Esophagus muscularis mucosa (tissue), 4 donors: ENCODE measurements at places on chromosomes 1 and 21. TPM values are rescaled to one million over a fixed set of nuclear protein-coding genes. Genes with fewer than 3 reads are reported as not detected.

DNA sequence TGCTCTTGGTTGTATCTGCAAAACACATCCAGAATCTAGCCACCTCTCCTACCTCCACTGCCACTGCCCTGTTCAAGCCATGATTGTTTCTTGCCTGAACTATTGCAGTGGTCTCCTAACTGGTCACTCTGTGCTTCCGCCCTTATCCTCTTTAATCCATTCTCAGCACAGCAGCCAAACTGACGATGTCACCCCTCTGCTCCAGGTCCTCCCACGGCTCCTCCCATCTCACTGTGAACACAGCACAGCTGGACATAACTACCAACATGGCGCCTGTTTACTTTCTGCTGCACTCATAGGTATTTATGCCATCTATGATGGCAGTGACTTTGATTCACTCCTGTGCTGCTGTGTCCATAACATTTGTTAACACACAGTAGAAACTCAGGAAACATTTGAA, 406.7 kb downstream of the DISC1 start:
- H3K27ac ChIP-seq, result no peak overlapping the region
- no peaks in the 10 kb centered on the region for H3K4me1 ChIP-seq
- H3K36me3 ChIP-seq, result no peaks in the 10 kb centered on the region
- peak; percentile 70 for DNase-seq
- no peak overlapping the region for H3K4me3 ChIP-seq
- H3K27me3 ChIP-seq, result no peaks in the 10 kb centered on the region

DNA sequence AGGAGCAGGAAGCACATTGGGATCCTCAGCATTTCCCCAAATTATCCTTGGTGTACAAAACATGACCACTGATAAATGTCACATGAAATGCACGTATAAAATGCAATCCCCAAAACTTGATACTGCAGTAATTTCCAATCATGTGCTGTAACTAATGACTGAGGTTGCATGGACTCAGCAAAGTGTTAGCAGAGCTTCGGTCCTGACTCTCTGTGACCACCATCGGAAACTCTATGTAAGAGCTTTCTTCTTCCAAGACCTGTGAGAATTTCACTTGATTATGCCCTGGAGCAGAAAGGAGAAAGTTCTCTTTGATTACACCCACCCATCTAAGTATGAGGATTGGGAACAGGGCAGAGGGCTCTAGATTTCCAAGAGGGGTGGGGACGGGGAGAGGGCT, 908 bp downstream of the CD53 start:
- no peaks in the 10 kb centered on the region for H3K36me3 ChIP-seq
- DNase-seq, result no peak
- peak overlapping the region; percentile 37 for H3K4me3 ChIP-seq
- H3K27ac ChIP-seq, result peak overlapping the region; percentile 21
- no peaks in the 10 kb centered on the region for H3K27me3 ChIP-seq

DNA sequence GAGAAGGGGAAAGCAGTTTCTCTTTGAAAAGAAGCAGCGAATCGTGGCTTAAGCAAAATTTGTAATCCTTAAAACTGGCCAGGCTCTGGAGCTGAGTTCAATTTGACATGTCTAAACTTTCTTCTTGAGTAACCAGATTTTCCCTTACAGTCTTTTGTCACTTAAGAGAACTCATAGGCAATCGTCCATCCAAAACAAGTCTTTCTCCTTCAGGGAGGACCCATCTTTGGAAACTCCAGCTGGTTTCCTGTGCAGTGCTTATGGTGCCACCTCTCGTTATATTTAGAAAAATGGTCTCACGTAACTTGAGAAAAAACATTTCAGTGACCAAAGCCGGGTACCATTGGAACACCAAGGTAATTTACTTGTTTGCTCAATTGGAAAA, 1.8 kb upstream of the PTTG1IP start:
- no peaks in the 10 kb centered on the region for H3K36me3 ChIP-seq
- H3K27me3 ChIP-seq, result no peaks in the 10 kb centered on the region
- peak overlapping the region; percentile 99 for H3K4me3 ChIP-seq
- peak overlapping the region; percentile 97 for H3K27ac ChIP-seq
- no peak for DNase-seq
- H3K4me1 ChIP-seq, result peaks cover 49% of the 10 kb centered on the region

DNA sequence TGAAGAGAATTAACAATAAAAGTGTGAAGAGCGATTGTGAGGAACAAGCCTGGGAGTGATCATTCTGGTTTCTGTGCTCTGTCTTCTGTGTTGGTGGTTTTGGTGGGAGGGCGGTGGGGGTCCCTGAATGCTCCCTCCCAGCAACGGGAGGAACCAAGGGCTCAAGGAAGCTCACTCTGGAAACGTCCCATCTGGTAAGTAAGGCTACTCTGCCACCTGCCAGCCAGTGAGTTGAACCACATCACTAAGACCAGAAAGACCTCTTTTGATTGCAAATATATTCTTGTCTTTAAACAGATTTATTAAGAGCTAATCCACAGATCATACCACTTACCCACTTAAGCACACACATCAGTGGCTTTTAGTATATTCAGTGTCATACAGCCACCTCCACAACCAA, 125.0 kb downstream of the PRDM2 start:
- no peaks in the 10 kb centered on the region for H3K4me1 ChIP-seq
- peak; percentile 89 for DNase-seq
- H3K4me3 ChIP-seq, result no peak overlapping the region
- H3K36me3 ChIP-seq, result peaks cover 23% of the 10 kb centered on the region

DNA sequence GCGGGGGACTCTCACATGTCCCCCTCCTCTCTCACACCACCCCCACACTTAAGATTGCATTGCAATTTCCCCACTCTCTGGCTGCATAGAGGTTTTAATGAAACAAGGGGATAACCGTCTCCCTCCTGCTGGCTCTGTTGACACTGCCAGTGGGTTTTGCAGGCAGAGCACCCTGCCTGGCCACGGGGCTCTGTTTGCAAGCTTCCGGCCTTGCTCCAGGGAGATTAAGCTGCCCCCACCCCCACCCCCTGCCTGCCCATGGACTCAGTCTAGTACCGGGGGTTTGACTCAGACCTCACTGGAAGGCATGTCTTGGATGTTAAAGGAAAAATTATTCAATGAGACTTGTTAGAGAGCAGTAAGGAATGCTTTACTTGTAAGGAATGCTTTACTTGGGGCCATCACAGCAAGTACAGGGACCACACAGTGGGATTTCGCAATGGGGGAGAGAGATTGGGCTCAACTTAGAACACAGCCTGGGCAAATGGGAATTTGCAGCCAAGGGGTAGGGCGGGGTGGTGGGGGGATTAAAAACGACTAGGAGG, 101.0 kb downstream of the AJAP1 start:
- H3K36me3 ChIP-seq, result no peaks in the 10 kb centered on the region
- no peak overlapping the region for H3K4me3 ChIP-seq
- peaks cover 3% of the 10 kb centered on the region for H3K27me3 ChIP-seq
- H3K27ac ChIP-seq, result no peak overlapping the region
- no peak for DNase-seq
- no peaks in the 10 kb centered on the region for H3K4me1 ChIP-seq

- H3K27ac ChIP-seq, result no peak overlapping the region
- no peaks in the 10 kb centered on the region for H3K27me3 ChIP-seq
- H3K4me1 ChIP-seq, result peaks cover 6% of the 10 kb centered on the region
- no peaks in the 10 kb centered on the region for H3K36me3 ChIP-seq
- no peak overlapping the region for H3K4me3 ChIP-seq
Measured at GRCh38 chr1:62050165-62050564, 144.5 kb upstream of the L1TD1 start.

- no peaks in the 10 kb centered on the region for H3K27me3 ChIP-seq
- DNase-seq, result no peak
- H3K4me3 ChIP-seq, result no peak overlapping the region
- peaks cover 14% of the 10 kb centered on the region for H3K4me1 ChIP-seq
- no peak overlapping the region for H3K27ac ChIP-seq
Measured at GRCh38 chr1:54459726-54460191, 53.6 kb upstream of the SSBP3 start.

TNFRSF18 gene
- not detected for total RNA-seq

- no peaks in the 10 kb centered on the region for H3K4me1 ChIP-seq
- H3K27me3 ChIP-seq, result no peaks in the 10 kb centered on the region
- H3K27ac ChIP-seq, result no peak overlapping the region
- H3K36me3 ChIP-seq, result no peaks in the 10 kb centered on the region
- no peak overlapping the region for H3K4me3 ChIP-seq
- DNase-seq, result peak; percentile 17
Measured at GRCh38 chr1:204741440-204741839, 55.9 kb upstream of the LRRN2 start.

- no peaks in the 10 kb centered on the region for H3K36me3 ChIP-seq
- no peak overlapping the region for H3K4me3 ChIP-seq
- H3K27me3 ChIP-seq, result no peaks in the 10 kb centered on the region
- H3K27ac ChIP-seq, result no peak overlapping the region
Measured at GRCh38 chr1:151718011-151718431, 1.4 kb upstream of the CELF3 start.

FUCA1 gene
- total RNA-seq, result 25.9 TPM

DNA sequence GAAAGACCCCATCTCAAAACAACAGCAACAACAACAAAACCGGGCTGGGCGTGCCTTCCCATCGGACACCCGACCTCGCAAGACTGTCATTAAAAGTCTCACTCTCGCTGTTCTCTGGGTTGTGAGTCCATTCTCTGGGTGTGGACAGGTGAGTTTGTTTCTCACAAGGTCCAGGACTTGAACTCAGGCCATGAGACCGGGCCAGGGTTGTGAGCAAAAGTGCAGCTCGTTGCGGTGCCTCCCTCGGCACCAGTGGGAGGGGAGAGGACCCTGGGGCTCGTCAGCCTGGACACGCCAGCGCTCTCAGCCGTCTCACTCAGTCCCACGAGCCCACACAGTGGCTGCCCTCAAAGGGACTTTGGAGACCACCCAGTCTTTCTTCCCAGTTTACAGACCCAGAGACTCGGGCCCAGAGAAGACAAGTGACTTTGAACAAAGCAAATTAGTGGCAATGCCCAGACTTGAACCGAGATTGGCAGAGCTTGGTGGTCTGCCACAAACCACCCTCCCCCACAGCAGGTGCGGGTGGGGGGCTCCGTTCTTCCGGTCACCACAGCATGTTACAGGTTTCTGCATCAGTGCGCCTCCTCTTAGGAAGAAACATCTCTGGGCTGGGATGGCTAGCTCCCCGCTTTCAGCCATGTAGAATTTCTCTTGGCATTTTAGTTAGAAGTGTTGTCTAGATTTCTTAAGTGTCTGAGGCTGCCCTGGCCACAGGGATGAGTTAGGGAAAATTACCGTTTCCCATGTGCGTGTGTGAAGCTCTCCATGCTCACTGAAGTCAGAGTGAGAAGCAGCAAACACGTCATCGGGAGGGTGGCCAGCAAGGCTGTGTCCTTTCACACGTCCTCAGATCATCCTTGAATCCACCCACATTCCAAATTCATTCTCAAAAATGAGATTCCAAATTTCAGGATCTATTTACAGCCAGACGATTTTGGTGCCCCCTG, 28.3 kb downstream of the LRRC3 start:
- H3K36me3 ChIP-seq, result no peaks in the 10 kb centered on the region
- H3K4me1 ChIP-seq, result peaks cover 5% of the 10 kb centered on the region
- no peak overlapping the region for H3K4me3 ChIP-seq
- no peak for DNase-seq

- H3K27ac ChIP-seq, result no peak overlapping the region
- peaks cover 37% of the 10 kb centered on the region for H3K4me1 ChIP-seq
- no peaks in the 10 kb centered on the region for H3K27me3 ChIP-seq
- H3K4me3 ChIP-seq, result no peak overlapping the region
- peaks cover 16% of the 10 kb centered on the region for H3K36me3 ChIP-seq
Measured at GRCh38 chr1:27113861-27114260, 41.1 kb downstream of the SLC9A1 start.

SYT2 gene
- total RNA-seq, result 0.19 TPM
